ENCODE measurements at places on chromosomes 5 and 9.
A peak's percentile ranks its signal among the peaks of the same experiment; 100 is the strongest.

DNA sequence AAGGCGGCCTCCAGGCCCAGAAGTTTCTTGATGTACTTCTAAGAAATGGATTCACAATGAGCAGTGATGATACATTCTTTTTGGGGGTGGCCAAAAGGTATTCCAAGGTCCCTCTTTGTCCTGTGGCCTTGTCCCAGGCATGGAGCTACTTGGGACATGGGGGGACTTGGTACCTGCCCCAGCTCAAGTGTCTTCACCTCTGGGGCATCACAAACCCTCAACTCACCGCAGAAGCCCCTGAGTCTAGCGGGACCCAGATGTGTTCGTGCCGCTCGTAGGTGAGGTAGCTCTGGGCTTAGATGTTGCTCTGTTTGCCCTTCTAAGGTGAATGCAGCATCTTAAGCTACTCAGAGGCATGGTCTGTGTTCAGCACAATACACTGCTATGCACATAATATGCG lies 338.0 kb upstream of the IRX4 start:
- DNase-seq, result no peak

GRCh38 chr9:111743275-111743674 lies 51.5 kb downstream of the SHOC1 start:
- DNase-seq, result no peak

DNA sequence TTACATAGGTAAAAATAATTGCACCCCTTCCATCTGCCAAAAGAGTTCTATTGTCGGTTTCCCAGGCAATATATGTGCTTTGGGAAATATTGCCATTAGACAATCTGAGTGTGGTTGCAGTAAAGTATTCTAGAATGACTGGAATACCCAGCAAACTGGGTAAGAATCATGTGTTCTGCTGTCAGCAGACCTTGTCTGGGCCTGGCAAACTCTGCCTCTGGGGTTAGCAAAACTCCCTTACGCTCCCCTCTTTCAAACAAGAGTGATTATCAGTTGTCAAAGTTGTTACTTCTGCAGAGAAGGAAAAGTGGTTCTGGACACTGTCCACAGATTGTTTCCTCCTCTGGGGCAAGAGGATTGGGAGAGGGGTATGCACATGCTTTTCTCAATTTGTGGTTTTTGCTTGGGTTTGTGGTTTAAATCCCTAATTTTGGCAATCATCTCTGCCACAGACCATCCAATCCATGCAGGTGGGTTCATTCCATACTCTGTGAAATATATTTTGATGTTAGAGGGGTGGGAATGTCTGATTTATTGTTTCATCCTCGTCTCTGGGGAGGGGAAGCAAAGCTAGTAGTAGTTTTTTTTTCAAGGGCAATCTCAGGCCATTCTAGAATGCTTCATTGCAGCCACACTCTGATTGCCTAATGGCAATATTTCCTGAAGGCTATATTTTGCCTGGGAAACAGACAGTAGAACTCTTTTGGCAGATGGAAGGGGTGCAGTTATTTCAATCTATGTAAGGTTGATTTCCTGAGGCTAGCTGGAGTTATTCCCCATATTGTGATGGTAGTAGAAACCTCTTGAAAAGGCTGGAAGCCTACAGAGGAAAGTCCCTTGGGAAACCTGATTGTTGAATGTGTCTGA lies 24.0 kb upstream of the TNFSF15 start:
- DNase-seq, result no peak

GRCh38 chr9:124448019-124448418 lies 2.2 kb upstream of the ADGRD2 start:
- no peak for DNase-seq

DNA sequence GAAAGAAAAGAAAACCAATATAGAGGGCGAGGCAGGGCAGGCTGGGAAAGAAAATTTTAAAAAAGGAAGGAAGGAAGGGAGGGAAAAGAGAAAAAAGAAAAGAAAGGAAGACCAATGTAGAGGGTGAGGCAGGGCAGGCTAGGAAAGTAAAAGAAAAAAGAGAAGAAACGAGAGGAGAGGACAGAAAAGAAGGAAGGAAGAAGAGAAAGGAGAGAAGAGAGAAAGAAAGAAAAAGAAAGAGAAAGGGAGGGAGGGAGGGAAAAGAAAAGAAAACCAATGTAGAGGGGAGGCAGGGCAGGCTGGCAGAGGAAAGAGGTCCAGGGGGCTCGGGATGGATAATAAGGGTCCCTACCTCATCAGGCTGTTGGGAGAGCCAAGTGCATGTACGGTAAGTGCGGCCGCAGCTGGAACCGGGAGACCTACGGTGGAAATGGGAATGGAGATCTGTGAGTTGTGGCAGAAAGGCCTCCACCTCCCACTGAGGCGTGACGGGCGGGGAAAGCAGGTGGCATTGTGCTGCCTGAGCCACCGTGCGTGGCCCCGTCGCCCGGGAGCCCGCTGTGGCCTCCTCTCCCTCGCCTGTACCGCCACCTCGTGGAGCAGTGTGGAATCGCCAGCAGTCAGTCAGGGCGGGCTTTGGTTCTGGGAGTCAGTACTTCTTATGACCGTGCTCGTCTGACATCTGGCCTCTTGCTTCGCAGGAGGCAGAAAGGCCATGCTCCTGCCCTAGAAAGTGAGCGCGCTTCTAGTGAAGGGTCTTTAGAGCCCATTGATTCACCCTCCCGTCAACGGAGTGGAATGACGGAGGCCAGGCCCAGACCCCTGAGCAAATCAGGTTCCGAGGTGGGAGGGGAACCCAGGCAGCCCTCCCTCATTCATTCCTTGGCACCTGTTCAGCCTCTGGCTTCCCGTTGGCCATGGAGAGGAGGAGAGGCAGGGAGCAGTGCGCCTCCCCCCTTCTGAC lies 10.4 kb upstream of the NHP2 start:
- DNase-seq, result peak; percentile 87

GRCh38 chr5:116663081-116663480 lies 88.5 kb upstream of the SEMA6A start:
- no peak for DNase-seq

DNA sequence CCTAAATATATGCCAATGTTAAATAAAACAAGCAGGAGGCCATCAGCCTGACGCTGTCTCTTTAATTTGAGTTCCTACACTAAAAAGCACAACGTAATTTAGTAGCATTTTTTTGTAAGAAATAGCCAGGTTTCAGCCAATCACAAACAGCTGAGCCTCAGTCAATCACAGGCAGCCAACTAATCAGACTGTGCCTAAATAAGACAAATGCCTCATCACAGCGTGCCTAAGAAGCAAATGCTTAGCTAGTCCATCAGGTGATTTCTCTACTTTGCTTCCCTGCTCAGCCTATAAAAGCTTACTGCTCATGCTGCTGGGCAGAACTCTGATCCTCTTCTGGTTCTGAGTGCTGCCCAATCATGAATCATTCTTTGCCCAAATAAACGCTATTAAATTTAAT lies 38.3 kb upstream of the RORB start:
- no peak for DNase-seq

GRCh38 chr5:14397717-14398116 lies 183.9 kb upstream of the OTULINL start:
- DNase-seq, result no peak

DNA sequence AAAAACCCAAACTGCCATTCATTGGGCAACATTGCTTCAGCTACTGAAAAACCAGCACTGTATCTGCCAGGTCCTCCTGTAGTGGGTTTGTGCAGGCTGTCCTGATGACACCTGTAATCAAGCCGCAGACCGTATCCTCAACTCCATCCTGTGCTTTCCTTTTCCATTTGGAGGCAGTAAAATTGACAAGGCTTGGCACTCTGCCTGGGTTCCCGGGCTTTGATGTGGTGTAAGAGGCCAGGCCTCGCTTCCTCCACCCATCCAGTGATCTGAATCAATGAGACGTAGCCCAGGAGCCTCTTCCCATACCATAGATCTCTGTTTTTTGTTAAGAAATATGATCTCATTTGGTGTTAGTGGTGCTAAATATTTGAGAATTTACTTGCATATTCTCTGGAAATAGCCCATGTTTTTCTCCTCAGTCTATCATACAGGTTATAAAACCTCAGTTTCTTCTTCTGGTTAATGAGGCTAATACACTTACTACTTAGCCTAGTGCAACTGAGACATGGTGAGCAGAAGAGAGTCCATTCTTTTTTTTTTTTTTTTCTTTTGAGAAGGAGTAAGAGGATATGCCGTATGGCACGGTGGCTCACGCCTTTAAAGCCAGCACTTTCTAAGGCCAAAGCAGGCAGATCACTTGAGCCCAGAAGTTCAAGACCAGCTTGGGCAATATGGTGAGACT lies 34.8 kb downstream of the LSM11 start:
- DNase-seq, result no peak

DNA sequence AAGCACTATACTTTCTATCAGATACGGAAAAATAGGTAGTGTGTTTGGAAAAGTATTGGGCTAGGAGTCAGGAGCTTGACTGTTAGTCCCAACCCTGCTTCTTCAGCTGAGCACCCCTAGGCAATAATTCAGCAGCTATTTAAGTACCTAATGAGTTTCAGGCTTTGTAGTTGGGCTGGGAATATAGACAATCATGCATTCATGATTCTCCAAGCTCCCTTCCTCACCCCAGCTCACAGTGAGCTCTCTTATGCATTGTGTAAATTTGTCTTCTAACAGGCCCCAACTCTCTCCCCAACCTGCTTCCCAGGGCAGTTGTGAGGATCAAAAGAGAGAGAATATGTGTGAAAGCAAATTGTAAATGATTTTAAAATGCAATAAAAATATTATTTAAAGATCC lies 201.2 kb downstream of the MSX2 start:
- no peak for DNase-seq
